Sciatic nerve (tissue), 2 donors: ENCODE measurements at places on chromosomes 2 and 18.

DNA sequence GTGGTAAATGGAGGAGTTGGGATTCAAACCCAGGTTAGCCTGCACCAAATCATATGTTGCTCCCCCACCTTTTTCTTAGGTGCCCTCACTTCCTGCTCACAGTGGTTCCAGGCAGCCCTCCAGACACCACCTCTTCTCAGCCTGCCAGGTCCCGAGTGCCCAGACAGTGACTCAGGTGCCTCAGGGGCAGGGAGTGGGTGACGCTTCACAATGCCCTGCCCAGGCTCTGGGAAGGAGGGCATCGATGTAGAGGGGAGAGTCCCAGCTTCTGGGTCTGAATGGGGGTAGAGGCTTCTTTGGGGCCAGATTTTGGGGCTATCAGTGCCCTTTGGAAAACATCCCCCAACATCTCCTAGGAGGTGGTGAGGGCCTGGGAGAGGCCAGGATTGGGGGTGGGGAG is 5.2 kb upstream of the DNAJB2 start:
- no peak for DNase-seq

GRCh38 chr2:230873661-230874401 is 9.1 kb downstream of the ITM2C start:
- DNase-seq: no peak

DNA sequence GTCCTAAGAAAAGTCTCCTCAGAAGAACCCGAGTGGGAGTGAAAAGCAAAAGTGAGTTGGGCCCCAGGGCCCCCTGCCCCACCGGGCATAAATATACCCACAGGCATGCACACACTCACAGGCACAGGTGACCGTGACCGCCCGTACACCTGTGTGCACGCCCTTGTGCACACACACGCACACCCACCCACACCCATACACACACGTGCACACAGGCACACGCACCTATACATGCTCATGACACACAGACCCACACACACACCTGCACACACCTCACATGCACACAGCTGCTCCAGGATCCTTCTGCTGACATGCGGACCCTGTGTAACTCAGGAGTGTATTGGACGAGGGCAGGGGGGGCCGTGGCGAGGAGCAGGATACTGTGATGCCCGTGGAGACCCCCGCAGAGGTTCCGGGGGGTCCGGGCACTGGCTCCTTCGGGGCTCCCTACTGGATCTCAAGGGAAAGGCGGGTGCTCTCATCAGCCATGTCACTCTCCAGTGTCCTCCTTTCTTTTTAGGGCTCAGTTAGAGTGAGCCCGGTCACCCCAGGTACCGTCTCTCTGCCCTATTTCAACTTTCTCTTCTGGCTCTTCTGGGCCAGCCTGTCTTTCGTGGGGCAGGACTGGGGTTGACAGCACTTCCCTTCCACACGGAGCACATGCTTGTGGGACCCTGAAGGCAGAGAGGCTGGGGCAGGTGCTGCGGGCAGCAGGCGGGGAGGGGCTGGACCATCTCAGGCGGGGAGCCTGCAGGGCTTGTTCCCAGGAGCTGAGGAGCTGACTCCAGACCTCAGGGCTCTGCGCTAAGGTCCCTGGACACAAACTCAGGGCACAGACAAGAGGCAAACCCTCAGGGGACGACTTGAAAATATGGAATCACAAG is 48.5 kb downstream of the TPO start:
- no peak for DNase-seq

DNA sequence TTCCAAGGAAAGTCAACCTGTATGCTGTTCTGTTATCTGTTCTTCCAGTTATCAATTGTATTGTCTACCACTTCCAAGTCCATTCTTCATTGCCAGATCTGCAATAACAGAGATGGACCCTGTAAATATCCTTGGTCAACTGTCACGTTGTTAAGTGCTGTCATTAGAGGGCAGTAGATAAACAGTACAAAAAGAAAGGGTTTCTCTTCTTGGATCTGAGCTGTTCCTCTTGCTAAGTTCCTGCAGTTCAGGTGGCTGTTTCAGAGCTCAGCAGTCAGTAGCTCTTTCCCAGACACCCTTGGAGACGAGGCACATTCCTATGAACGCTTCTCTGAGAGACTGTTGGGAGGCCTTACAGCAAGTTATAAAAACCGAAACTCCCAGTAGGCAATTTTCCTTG is 957.1 kb upstream of the CHAC2 start:
- DNase-seq: no peak

DNA sequence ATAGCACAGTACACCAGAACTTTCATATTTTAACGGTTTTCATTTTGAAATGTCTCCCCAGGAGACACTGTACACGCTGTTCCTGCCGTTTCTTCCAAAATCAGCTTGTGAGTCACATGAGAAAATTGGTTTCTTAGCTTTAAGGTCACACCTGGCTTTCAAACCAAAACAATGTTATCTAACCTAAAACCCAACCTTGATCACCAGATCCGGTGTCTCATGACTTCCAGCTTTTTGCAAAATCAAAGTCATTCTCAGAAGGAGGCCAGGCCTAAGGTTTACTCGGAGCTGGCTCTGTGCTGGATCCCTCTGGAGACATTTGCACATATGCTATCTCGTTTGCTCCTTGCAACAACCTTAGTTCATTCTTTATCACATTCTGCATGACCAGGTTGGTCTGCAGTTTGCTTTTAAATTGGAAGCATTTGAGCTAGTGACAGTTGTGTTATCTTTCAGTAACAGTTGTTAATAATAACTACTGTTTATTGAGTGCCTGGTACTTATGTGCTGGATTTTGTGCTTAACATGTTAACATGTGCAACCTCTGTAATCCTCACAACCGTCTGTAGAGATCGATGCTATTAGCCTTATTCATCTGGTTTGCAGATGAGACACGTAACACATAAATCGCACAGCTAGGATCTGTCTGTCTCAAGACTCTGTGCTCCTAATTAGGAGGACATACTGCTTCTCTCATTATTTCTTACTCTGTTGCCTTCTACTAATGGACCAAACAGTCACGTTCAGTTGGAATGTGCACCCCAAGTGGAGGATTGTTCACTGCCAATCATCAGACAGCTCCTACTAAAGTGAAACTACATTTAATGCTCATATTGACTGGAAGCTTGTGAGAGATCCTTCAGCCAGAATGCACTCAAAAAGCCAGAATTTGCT is 105.5 kb downstream of the RNF144A start:
- no peak for DNase-seq

DNA sequence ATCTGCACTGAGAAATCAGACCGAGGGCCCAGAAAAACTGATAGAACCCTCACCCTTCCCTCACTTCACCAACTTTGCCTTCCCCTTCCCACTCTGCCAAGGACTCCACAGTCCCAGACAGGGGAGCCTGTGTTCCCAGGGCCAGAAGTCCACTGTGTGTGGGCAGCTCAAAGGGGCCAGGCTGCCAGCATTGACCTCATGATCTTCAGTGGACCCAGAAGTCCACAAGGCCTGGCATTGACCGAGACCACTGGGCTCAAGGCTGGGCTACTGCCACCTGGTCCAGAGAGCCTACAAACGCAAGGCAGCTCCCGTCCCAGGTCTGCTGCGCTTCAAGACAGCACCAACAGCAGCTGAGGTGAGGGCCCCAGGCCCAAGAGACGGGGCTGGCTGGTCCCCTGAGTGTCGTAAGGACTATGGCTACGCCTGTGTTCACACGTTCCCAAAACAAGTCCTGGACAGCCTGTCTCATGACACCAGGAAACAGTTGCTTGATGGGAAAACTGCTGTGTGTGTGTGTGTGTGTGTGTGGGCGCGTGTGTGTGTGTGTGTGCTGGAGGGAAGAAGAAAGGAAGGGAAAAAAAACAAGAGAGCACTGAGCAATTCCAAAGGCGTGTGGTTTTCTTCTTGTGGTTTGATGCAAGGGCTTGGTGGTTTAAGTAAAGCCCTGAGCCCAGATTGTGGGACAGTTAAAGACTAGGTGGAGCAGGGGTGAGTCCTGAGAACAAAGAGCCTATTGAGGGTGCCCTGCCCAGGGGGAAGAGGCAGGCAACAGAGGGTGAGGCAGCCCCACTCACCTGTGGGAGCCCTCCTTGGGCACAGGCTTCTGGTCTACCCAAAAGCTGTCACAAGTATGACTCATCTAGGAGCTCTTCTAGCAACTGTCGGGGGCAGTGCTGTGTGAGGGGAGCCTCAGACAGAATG is 46.6 kb upstream of the ZBTB7C start:
- DNase-seq: no peak
